A673 (cell line): ENCODE measurements at places on chromosomes 1 and 21. TPM values are rescaled to one million over a fixed set of nuclear protein-coding genes. Genes with fewer than 3 reads are reported as not detected.

IL10 gene
- not detected in 2 replicates for total RNA-seq

GRCh38 chr1:226480461-226480860 lies 68.1 kb upstream of the STUM start:
- peaks cover 19% of the 10 kb centered on the region for H3K4me1 ChIP-seq
- no peak overlapping the region for H3K27ac ChIP-seq
- H3K27me3 ChIP-seq = no peaks in the 10 kb centered on the region
- H3K36me3 ChIP-seq = no peaks in the 10 kb centered on the region
- H3K4me3 ChIP-seq = no peak overlapping the region
- DNase-seq = no peak

- H3K36me3 ChIP-seq = no peaks in the 10 kb centered on the region
- H3K4me1 ChIP-seq = peaks cover 37% of the 10 kb centered on the region
- no peaks in the 10 kb centered on the region for H3K27me3 ChIP-seq
These were observed 11.8 kb downstream of the NOS1AP start for GRCh38 chr1:162081316-162081715.

HEATR1 gene
- total RNA-seq = 47.7 and 59.7 TPM in 2 replicates

DNA sequence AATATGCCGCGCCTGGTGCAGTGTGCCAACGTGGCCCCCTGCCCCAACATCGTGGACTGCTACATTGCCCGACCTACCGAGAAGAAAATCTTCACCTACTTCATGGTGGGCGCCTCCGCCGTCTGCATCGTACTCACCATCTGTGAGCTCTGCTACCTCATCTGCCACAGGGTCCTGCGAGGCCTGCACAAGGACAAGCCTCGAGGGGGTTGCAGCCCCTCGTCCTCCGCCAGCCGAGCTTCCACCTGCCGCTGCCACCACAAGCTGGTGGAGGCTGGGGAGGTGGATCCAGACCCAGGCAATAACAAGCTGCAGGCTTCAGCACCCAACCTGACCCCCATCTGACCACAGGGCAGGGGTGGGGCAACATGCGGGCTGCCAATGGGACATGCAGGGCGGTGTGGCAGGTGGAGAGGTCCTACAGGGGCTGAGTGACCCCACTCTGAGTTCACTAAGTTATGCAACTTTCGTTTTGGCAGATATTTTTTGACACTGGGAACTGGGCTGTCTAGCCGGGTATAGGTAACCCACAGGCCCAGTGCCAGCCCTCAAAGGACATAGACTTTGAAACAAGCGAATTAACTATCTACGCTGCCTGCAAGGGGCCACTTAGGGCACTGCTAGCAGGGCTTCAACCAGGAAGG lies 4.3 kb downstream of the GJB3 start:
- no peak overlapping the region for H3K4me3 ChIP-seq
- no peak for DNase-seq
- peaks cover 28% of the 10 kb centered on the region for H3K27me3 ChIP-seq
- H3K36me3 ChIP-seq = no peaks in the 10 kb centered on the region
- H3K27ac ChIP-seq = no peak overlapping the region
